ENCODE measurements at places on chromosomes 11 and 22.

DNA sequence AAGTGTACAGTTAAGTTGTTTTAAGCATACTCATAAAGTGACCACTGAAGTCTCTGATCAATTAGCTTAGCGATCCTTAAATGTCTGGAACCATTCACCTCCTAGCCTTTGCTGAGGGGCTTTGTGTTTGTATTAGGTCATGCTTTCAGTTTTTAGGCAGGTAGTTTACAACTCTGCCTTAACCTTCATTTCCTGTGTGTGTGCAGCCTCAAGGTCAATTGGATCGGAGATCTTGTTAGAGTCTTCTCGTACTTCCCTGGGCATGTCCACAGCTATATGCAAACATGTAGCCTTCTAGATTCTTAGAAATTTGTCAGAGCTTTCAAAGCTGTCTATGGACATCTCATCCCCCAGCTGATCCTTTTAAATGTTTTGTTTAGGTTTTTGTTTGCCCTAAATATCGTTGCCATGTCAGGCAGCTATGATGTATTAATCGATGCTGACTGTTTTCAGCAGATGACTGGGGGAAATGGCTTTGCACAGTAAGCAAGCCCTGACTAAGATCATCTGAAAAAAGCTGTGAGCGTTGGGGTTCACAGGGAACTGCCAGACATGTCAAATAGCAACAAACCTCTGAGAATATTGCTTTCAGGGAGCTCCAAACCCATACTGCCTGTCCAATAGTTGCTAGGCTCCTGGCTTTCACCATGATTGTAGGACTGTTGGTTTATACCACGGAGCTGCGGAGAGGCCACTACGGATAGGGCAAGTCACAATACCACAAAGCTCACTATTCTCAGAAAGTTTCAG, 45.6 kb downstream of the GLYAT start:
- no peak for DNase-seq
- H3K27me3 ChIP-seq = peaks cover 9% of the 10 kb centered on the region
- no peak overlapping the region for H3K4me3 ChIP-seq
- no peaks in the 10 kb centered on the region for H3K36me3 ChIP-seq

DNA sequence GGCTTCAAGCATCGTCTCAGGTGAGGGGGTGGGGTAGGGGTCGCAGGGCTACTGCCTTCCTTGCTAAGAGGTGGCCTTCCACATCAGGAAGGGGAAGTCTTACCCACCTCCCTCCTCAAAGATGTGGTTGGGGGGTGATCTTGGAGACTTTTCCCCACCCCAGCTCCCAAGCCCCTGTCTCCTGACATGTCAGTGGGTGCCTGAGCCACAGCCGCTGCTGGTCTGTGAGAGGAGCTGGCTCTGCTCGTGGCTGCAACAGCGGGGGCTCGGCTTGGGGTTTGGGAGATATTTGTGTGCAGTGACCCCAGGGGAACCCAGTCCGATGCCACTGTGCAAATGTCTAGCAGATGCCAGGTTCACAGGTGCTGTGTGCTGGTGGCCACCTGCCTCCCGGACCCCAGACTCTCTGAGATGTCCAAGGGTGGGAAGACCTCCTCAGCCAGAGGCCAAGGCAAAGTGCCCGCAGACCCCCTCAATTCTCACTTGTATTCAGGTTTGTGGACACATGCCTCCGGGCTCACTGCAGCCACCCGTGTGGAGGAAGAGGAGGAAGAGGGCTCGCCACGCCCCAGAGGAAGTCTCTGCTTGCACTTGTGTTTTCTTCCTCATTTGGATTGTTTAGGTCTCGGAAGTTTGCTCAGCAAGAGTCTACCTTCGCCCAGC, 1.9 kb downstream of the KCNQ1 start:
- peak overlapping the region; percentile 32 for H3K27ac ChIP-seq
- DNase-seq = no peak
- H3K4me1 ChIP-seq = peaks cover 27% of the 10 kb centered on the region
- H3K4me3 ChIP-seq = peak overlapping the region; percentile 91

- peaks cover 5% of the 10 kb centered on the region for H3K36me3 ChIP-seq
- H3K4me1 ChIP-seq = no peaks in the 10 kb centered on the region
- H3K27ac ChIP-seq = no peak overlapping the region
- peaks cover 30% of the 10 kb centered on the region for H3K27me3 ChIP-seq
These were observed 29.3 kb downstream of the RASD2 start for GRCh38 chr22:35569916-35570315.

DNA sequence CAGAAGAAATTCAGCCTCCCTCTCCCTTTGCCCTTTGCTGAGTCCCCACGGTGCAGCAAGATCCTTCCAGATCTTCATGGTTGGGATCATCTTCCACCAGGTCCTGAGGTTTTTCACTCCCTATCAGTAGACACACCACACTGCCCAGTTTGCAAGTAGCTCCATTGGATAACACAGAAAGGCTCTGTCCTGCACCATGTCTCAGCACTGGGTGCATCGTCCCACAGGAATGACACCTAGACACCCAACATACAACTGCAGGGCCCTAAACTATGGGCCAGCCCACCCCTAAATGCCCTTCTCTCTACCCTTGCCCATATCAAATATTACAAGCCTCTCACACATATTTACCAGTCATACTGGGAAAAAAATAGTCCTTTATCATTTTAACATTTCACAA, 9.4 kb downstream of the KLHL22 start:
- no peak overlapping the region for H3K27ac ChIP-seq
- H3K36me3 ChIP-seq = peaks cover 14% of the 10 kb centered on the region
- no peak for DNase-seq
- peaks cover 21% of the 10 kb centered on the region for H3K4me1 ChIP-seq
- no peak overlapping the region for H3K4me3 ChIP-seq

GRCh38 chr11:46370253-46370652, 11.2 kb upstream of the MDK start:
- H3K4me1 ChIP-seq = peaks cover 22% of the 10 kb centered on the region
- H3K36me3 ChIP-seq = peaks cover 73% of the 10 kb centered on the region
- H3K27ac ChIP-seq = peak overlapping the region; percentile 5
- no peaks in the 10 kb centered on the region for H3K27me3 ChIP-seq
- DNase-seq = no peak
- H3K4me3 ChIP-seq = no peak overlapping the region

- H3K36me3 ChIP-seq = no peaks in the 10 kb centered on the region
- H3K27me3 ChIP-seq = peaks cover 5% of the 10 kb centered on the region
- DNase-seq = no peak
- H3K4me3 ChIP-seq = no peak overlapping the region
- no peaks in the 10 kb centered on the region for H3K4me1 ChIP-seq
These were observed 935.7 kb downstream of the BRD1 start for GRCh38 chr22:48891688-48892577.

DNA sequence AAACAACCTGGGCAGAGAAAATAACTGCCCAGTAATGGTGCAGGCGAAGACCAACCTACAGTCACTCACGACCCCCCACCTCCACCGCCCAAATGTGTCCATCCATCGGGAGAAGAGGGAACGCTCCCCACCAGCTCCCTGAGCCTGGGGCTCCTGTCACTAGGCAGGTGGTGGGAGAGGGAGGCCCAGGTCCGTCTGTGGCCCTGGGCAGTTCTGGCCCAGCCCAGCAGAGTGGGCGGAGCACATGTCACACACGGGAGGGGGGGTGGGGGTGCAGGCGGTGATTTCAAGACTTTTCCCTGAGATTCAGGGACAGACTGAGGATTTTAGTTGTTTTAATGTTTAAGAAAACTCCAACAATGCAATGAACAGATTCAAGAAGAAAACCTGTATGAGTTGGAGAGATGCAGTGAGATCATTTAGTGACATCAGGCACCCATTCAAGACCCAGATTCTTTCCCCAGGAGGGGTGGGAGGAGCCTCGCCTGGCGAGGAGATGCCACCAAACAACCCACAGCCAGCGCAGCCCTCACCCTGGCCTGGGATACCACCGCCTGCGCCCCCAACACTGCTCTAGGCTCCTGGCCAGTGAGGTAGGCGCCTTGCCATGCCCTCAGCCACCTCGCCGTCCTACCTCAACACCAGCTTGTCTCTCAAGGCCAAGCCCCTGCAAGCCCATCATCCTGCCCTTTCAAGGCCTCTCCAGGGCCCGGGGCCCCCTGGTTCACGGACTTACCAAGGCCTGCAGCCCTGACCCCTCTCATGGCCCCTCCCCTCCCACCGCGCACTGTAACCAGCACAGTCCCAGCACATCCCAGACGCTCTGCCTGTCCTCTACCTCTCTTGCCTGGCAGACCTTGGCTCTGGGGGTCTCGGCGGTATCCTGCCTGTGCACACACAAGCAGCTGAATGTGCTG, 36.8 kb downstream of the TBX1 start:
- H3K27ac ChIP-seq = no peak overlapping the region
- H3K4me1 ChIP-seq = peaks cover 1% of the 10 kb centered on the region
- no peak for DNase-seq
- no peak overlapping the region for H3K4me3 ChIP-seq
- H3K27me3 ChIP-seq = no peaks in the 10 kb centered on the region

- peaks cover 12% of the 10 kb centered on the region for H3K36me3 ChIP-seq
- no peaks in the 10 kb centered on the region for H3K4me1 ChIP-seq
- no peak for DNase-seq
- H3K27me3 ChIP-seq = no peaks in the 10 kb centered on the region
- H3K27ac ChIP-seq = no peak overlapping the region
These were observed 12.8 kb downstream of the TTLL12 start for GRCh38 chr22:43173976-43174720.

- peaks cover 25% of the 10 kb centered on the region for H3K27me3 ChIP-seq
- no peak overlapping the region for H3K4me3 ChIP-seq
- DNase-seq = no peak
- peaks cover 16% of the 10 kb centered on the region for H3K4me1 ChIP-seq
These were observed 71.0 kb upstream of the KCNQ1OT1 start for GRCh38 chr11:2770761-2771301.

DNA sequence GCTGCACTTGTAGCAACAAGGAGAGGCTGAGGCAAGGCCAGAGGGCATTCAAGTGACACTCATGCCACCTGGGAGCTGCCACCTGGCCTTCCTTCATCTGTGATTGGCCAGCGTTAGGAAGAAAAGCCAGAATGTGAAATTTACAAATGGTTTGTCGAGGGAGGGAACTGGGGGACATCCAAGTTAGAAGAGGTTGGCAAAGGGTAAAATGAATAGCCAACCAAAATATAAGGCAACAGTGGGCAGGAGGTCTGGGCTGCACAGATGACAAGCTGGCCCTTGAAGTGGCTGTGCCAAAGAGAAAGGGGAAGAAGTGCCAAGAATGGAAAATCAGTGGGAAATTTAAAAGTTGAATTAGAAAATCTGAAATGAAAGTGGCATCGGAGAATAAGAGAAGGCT, 221.4 kb downstream of the C11orf91 start:
- H3K27me3 ChIP-seq = peaks cover 38% of the 10 kb centered on the region
- no peak overlapping the region for H3K4me3 ChIP-seq
- no peaks in the 10 kb centered on the region for H3K36me3 ChIP-seq
- H3K27ac ChIP-seq = no peak overlapping the region
- no peak for DNase-seq

Data from effector memory CD8-positive, alpha-beta T cell (primary cell).